ENCODE measurements at places on chromosomes 5 and 9. TPM values are rescaled to one million over a fixed set of nuclear protein-coding genes. Genes with fewer than 3 reads are reported as not detected.

The CNTNAP3 gene
- polyA plus RNA-seq = 3.8 TPM

The PCDH12 gene
- 16.1 TPM for polyA plus RNA-seq

The EGFLAM gene
- polyA plus RNA-seq = 11.6 TPM

The CDX1 gene
- polyA plus RNA-seq = 0.54 TPM

The CSF1R gene
- polyA plus RNA-seq = 15.1 TPM

The KCNV2 gene
- not detected for polyA plus RNA-seq

The SLC30A5 gene
- polyA plus RNA-seq = 89.9 TPM

The PCDHA1 gene
- polyA plus RNA-seq = 0.06 TPM

The PPP3R2 gene
- polyA plus RNA-seq = not detected

The PCDHA9 gene
- polyA plus RNA-seq = not detected

The SPATA31D4 gene
- not detected for polyA plus RNA-seq

The LURAP1L gene
- 21.7 TPM for polyA plus RNA-seq

The RAD50 gene
- 52.4 TPM for polyA plus RNA-seq

The GPBP1 gene
- polyA plus RNA-seq = 156 TPM

The PCDHA7 gene
- 0.20 TPM for polyA plus RNA-seq

The CKMT2 gene
- 4.6 TPM for polyA plus RNA-seq

The HAPLN1 gene
- polyA plus RNA-seq = 9.6 TPM

The CCL27 gene
- 0.50 TPM for polyA plus RNA-seq

The TPM2 gene
- polyA plus RNA-seq = 147 TPM

The FOXD4L5 gene
- polyA plus RNA-seq = 0.29 TPM

The ORM2 gene
- polyA plus RNA-seq = not detected

The PCDHGA10 gene
- polyA plus RNA-seq = 3.2 TPM

The INSYN2B gene
- 1.8 TPM for polyA plus RNA-seq

The LCN6 gene
- polyA plus RNA-seq = not detected

The PRSS3 gene
- polyA plus RNA-seq = 1.5 TPM

The PCDHA10 gene
- polyA plus RNA-seq = 2.1 TPM

The NOL6 gene
- polyA plus RNA-seq = 24.5 TPM

The MARCHF3 gene
- polyA plus RNA-seq = 7.2 TPM

The KDM4C gene
- 16.4 TPM for polyA plus RNA-seq

The C1QTNF2 gene
- 1.2 TPM for polyA plus RNA-seq

The SLC4A9 gene
- 23.9 TPM for polyA plus RNA-seq

The TAF9 gene
- 63.8 TPM for polyA plus RNA-seq

The GCNT4 gene
- 13.3 TPM for polyA plus RNA-seq

The NR2F1-AS1 gene
- polyA plus RNA-seq = 50.0 TPM

The BRINP1 gene
- 4.3 TPM for polyA plus RNA-seq

The FOXD4L4 gene
- not detected for polyA plus RNA-seq

The BRD3OS gene
- 22.6 TPM for polyA plus RNA-seq

The INSL4 gene
- not detected for polyA plus RNA-seq

The SGCD gene
- polyA plus RNA-seq = 5.1 TPM

The TSSK1B gene
- polyA plus RNA-seq = not detected

The CARD9 gene
- polyA plus RNA-seq = 1.7 TPM

The ANKRD31 gene
- 0.68 TPM for polyA plus RNA-seq

The DNAJC18 gene
- polyA plus RNA-seq = 32.5 TPM

The PPP2R2B gene
- polyA plus RNA-seq = 13.8 TPM

The GPR21 gene
- not detected for polyA plus RNA-seq

The CAMK4 gene
- polyA plus RNA-seq = 4.0 TPM

The GABRA1 gene
- polyA plus RNA-seq = 0.10 TPM

The SV2C gene
- 0.10 TPM for polyA plus RNA-seq

The DNAI1 gene
- 1.6 TPM for polyA plus RNA-seq

The DPH7 gene
- polyA plus RNA-seq = 38.3 TPM

The FREM1 gene
- polyA plus RNA-seq = 182 TPM

The KIF4B gene
- polyA plus RNA-seq = 0.21 TPM
